ENCODE measurements at places on chromosomes 3 and 15.

- peak; percentile 9 for DNase-seq
Measured at GRCh38 chr3:146256851-146257486, 6.1 kb upstream of the PLSCR4 start.

DNA sequence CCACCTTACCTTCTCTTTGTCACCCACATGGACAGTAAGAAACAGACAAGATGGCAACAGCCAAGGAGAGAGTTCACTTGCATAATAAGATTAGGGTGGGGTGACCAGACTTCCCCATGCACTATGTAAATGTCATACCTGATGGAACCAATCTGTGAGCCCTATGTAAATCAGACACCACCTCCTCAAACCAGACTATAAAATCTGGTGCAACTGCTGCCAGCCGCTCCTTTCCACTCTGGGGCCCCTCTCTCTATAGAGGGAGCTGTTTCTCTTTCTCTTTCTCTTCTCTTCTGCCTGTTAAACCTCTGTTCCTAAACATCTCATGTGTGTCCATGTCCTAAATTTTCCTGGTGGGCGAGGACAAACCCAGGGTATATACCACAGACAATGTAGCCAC, 405.5 kb upstream of the CNTN4 start:
- no peak for DNase-seq

DNA sequence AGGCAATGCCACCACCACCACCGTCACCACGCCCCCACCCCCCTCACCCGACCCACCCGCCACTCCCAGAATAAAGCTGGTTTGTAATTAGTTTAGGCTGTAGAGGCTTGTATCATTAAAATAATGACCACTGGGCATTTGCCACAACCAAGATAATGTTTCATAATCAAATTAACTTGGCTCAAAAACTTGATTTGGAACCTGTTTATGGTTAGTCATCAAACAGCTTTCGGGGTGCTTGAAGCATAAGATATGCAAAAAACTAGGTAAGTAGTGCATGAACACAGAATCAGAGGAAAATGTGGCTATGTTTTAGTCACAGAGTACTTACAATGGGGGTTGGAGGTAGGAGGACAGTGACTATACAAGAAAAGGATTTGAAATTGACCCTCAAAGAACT, 115.1 kb downstream of the FHIT start:
- DNase-seq = no peak

DNA sequence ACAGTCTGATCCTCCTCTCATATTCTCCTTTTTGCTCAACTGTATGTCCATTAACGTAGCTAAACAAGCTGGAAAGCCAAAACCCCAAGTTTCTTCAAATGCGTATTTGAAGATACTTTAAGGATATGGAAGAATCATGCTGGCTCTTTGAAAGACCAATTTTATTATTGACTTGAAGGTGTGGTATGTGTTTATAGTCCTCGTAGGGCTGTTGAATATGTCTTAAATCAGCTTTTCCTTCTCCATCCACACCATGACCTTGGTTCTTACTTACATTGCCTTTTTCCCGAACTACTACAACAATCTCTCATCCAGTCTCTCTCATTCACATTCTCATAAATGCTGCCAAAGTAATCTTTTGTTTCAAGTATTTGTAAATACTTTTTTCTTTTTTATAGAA, 19.7 kb upstream of the THUMPD3 start:
- DNase-seq = no peak

DNA sequence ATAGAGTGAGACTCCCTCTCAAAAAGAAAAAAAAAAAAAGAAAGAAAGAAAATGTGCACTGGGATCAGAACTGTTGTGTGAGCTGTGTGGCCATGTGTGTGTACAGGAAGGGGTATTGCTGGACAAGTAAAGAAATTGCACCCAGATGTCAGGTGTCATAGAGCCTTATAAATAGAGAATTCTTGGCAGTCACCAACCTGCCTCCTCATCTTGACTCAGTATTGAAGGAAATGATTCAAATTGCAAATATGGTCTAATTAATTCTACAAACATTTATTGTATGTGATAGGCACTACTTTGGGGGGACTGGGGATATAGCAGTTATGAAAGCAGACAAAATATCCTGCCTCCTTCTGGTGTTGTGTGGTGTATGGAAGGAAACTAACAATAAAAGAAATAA, 243.8 kb upstream of the TTC14 start:
- peak; percentile 62 for DNase-seq

DNA sequence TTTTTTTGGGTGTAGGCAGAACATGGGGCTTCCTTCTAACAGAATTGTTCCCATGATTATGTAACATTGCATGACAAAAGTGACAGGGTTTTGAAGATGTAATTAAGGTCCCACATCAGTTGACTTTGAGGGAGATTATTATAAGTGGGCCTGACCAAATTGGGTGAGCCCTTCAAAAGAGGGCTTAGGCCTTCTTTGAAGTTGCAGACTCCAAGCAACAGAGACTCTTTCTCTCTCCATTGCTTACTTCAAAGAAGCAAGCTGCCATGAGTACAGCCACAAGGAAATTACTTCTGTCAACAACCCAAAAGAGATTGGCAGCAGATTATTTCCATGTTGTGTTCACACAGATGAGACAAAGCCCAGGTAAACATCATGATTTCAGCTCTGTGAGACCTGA, 348.2 kb downstream of the PDCD6IP start:
- no peak for DNase-seq

DNA sequence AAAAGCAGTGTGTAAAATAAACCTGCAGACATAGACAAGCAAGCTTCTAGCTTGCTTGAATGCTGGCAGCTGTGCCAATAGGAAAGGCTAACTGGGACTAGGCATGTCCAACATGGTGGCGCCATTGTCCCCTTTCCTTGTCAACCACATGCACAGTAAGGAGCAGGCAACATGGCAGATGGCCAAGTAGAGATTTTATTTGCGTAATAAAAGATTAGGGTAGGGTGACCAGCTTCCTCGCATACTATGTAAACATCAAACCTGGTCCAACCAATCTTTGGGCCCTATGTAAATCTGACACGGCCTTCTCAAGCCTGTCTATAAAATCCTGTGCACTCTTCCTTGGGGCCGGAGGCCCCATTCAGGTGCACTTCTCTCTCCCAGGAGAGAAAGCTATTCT, 575.4 kb upstream of the GOLIM4 start:
- DNase-seq = no peak

Measured in HFFc6 (cell line).